LHCN-M2 (cell line): ENCODE measurements at places on chromosomes 4 and X. TPM values are rescaled to one million over a fixed set of nuclear protein-coding genes. Genes with fewer than 3 reads are reported as not detected.

Gene CEP44
- 22.7 and 27.3 TPM in 2 replicates for total RNA-seq

Gene GYPA
- not detected in 2 replicates for total RNA-seq

Gene CCSER1
- not detected in 2 replicates for total RNA-seq

Gene COL4A6
- total RNA-seq: 0.75 and 0.83 TPM in 2 replicates

Gene CXCL5
- total RNA-seq: 0.06 TPM in 1 of 2 replicates, not detected in the other

Gene PTPN13
- not detected in 2 replicates for total RNA-seq

DNA sequence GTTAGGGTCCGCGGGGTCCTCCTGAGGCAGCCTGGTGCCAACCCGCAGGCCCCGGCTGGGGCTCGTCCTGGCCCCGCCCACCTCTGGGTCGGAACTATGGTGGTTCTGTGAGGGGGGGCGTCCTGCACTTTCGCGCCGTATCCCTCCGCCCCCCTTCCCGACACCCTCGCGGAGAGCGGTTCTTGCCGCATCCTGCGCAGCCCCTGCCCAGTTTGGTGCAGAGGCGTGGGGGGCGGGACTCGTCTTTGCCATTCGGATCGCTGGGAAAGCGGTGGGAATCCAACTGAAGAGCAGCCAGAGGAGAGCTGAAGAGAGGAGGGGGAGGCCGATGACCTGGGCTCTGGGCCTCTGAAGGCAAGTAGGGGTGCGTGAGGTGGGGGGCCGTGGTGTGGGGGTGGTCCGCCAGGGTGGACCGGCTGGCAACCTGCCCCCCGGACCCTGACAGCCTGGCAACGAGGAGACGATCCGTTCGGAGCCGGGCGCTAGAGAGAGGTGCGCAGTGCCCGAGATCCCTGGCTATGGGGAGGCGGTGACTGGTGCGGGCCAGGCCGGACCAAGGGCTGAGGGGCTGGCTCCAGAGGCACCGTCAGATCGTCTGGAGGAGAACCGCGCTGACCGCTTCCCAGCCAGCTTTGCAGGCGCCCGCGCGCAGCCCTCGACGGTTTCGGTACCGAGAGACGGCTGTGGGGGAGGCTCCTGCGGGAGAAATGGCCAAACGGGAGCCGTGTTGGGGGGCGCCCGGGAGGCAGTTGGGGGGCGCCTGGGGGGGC is at the start of gene GPRASP1:
Gene GPRASP1 (plus strand): TSS at position 242 of the 770 bp plus-strand sequence. CDS start 2,431 bp downstream, outside the sequence.
- DNase-seq: peak; percentile 14

DNA sequence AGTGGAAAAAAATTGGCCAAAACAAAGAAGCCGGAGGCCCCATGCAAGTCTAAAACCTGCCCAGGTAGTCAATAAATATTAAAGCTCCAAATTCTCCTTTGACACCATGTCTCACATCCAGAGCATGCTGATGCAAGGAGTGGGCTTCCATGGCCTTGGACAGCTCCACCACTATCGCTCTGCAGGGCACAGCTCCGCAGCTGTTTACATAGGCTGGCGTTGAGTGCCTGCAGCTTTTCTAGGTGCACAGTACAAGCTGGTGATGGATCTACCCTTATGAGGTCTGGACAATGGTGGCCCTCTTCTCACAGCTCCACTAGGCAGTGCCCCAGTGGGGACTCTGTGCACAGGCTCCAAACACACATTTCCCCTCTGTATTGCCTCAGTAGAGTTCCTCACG is 84.2 kb upstream of the LANCL3 start:
- DNase-seq: no peak

DNA sequence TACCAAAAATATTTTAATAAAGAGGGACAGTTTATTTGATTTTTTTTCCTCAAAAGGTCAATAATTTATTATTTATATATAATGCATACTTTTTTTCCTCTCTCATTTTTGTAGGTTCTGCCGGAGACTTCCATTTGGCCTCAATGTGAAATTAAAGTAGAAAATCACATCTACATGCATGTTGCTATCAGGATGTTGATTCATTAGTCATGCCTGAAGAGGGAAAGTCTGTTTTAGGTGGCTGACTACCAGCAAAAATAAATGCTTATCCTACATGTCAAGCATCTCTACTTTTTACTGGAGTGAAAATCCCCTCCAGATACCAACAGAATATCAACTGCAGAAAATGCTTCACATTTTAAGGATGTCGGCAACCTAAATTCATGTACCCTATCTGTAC is 41.5 kb downstream of the KIAA0232 start:
- DNase-seq: no peak

- DNase-seq: peak; percentile 79
These were observed at the start of gene SLC25A14 for GRCh38 chrX:130339408-130340222. SLC25A14 (plus strand) TSS chrX:130339919; CDS start chrX:130340279, 360 bp downstream.

DNA sequence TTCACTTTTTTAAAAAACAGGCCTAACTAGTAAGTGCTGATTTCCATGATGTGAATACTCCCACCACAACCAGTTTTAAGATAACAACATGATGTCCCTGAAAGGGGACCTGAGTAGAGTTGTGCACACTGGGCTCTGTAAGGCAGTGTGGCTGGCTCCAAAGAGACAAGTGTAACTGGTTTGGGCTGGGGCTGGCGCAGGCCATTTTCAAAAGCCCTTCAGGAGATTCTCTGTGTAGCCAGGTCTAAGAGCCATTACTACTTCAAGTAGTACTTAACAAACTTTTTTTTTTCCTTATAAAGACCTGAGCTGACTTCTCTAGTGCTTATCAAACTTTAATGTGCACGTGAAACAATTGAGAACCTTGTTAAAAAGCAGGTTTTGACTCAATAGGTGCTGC is 4.3 kb downstream of the QRFPR start:
- DNase-seq: no peak

DNA sequence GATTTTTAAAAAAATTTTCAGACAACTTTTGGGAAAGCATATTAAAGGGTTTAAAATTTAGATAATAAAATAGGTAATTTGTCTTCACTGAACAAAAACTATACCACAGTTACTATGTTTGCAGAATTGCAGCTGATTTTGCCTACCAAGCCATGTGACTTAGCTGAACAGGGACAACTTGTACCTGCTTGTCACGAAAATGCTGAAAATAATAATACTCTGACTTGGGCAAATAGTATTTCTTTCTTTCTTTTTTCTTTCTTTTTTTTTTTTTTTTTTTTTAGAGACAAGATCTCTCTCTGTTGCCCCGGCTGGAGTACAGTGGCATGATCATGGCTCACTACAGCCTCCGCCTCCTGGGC is 225.2 kb upstream of the PPP1R2C start:
- no peak for DNase-seq

- DNase-seq: no peak
These were observed 202.3 kb upstream of the SMIM31 start for GRCh38 chr4:164551713-164552040.

- peak; percentile 2 for DNase-seq
These were observed 82.2 kb downstream of the EFHC2 start for GRCh38 chrX:44261286-44261685.

GRCh38 chr4:181181331-181181730 is 1061.9 kb upstream of the TENM3 start:
- no peak for DNase-seq

DNA sequence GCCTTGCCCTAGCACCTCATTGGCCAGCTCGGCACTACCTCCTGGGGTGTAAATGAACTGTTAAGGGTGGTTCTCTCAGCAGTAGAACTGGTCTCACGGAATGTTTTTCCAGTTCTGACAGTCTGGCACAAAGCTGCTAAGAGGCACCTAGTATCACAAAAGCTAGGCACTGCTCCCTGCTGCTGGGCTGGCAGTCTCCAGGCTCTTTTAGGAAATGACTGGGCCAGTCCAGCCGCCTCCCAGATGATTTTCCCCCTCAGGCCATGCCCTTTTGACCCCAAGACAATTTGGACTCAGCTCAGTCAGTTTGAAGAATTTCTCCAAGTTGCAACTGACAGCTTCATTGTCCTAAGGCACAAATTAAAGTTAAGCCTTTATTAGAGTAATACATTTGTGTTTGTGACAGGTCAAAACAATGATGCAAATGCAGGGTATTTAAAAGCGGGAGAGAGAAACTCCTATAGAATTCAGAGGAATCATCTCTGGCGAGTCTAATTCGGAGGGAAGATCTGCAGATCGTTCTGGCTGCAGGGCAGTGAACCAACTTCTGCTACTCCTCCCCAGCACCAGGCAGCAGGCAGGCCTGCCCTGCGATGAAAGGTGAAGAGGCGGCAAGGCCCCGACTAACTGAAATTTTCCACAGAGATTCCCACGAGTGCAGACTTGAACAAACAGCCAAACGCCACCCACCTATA is 7.9 kb downstream of the FRMD7 start:
- DNase-seq: no peak

GRCh38 chr4:98642991-98643426 is 15.4 kb downstream of the TSPAN5 start:
- peak; percentile 74 for DNase-seq

- no peak for DNase-seq
These were observed 101.6 kb upstream of the TEX13D start for GRCh38 chrX:124230655-124231450.

GRCh38 chrX:97416461-97416860 is 532.8 kb downstream of the RPA4 start:
- no peak for DNase-seq

DNA sequence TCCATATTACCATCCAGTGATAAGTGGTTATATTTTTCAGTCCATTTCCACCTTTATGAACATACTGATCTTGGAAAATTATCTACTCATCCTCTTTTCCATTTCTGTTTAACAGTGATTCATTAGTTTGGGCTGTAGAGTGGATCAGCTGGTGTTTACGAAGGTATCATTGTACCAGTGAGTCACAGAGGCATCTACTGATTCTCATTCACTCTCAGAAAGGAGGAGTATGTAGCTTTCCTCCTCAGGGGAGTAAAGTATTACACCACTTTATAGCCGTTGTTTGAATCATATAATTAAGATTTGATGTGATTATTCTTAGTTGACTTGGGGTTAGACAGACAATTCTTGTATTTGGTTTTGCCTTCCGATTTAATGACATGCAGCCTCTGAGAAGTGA is 74.7 kb downstream of the GALNT7 start:
- DNase-seq: peak; percentile 95
